ENCODE measurements at places on chromosomes 7 and 10.

DNA sequence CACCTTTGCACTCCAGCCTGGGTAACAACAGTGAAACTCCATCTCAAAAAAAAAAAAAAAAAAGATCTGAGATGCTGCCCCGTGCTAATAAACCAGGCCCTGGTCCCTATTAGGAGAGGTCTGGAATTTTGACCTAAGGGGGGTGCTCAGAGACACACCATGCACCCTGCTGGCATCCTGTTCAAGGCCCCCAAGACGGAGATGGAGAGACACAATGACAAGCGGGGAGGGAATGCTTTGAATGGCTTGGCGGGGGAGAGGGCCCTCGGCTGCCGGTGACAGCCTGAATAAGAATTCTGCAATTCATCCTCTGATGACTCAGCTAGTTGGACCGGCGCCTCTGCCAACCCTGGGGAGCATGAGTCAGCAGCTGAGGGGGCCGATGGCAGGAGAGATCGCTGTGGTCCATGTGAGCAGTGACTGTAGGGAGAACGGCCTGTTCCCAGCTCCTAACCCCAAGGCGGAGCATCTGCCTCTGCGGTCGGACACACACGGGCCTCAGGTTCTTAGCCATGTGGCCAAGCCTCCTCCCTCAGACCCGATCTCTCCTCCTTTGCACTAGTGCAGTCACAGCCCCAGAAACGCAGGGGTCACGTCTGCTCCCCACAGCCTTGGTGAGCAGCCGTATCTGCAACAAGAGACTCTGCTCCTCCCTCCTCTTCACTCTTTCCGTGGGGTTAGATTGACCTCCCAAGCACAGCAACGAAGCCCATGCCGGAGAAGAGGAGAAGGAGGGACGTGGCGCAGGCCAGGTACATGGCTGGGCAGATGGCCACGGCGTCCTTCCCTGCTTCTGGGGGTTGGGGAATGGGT lies 14.9 kb downstream of the TRIM56 start:
- DNase-seq: peak; percentile 95

DNA sequence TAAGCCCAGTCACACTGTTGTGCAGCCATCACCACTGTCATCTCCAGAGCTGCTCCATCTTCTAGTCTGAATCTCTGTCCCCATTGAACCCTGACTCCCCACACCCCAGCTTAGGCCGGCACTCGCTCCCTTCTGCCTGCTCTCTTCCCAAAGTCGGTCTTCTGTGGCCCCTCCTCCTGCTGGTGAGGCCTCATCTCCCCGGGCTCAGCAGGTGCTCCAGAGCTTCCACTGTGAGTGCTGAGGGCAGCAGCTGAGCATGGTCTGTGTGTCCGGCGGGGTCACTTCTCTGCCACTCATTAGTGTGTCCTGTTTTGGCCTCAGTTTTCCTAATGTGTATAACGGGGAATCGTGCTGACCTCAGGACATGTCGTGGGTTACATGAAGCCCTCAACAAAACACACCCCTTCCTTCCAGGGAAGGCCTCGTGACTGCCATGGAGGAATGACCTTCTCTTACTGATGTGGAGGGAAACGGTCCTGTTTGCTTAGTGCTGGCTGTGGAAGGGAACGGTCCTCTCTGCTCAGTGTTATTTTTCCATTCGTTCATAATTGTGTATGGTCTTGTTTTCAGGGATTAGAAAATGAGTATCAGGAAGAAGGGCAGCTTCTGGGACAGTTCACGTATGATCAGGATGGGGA lies 4.3 kb upstream of the GET4 start:
- DNase-seq: no peak

DNA sequence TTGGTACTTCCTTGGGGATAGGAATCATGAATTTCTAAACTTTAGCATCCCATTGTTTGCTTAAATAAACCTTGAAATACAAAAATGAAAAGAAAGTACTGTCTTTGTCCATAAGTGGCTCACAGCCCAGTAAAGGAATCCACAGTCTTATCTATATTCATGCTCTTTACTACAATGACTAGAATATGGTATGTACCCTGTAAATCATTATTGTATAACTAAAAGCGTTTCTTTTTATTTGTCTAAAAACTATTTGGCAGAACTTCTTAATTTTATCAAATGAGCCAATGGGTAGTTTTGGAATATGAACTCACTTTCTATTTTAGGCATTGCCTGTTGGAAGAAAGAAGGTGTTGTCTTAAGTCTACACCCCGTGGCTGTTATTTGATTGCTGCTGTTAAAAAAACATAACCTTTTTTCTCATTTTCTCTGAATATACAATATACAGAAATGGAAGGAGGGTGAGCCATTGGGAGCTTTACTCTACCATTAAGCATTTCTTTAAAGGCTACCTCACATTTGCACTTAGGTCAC lies 12.4 kb upstream of the STRIP2 start:
- no peak for DNase-seq

GRCh38 chr10:108358912-108359311 lies 1194.4 kb upstream of the SORCS1 start:
- peak; percentile 66 for DNase-seq

DNA sequence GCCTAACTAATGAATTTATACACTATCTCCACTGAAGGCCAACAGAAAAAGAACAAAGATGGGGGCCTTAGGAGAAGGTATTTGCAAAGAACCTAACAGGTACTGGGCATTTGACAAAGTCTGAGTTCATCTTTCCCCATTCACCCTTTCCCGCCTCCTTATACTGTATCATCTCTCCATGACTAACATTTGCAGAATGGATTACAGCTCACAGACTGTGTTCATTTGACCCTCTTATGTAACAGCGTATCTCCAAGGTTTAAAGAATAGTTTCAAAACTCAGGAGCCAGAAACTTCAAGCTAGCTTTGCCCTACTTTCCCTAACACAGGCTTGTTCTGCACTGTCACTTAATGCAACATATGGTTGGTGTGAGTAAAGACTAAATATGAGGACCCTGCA lies 238.7 kb upstream of the CELF2 start:
- no peak for DNase-seq

DNA sequence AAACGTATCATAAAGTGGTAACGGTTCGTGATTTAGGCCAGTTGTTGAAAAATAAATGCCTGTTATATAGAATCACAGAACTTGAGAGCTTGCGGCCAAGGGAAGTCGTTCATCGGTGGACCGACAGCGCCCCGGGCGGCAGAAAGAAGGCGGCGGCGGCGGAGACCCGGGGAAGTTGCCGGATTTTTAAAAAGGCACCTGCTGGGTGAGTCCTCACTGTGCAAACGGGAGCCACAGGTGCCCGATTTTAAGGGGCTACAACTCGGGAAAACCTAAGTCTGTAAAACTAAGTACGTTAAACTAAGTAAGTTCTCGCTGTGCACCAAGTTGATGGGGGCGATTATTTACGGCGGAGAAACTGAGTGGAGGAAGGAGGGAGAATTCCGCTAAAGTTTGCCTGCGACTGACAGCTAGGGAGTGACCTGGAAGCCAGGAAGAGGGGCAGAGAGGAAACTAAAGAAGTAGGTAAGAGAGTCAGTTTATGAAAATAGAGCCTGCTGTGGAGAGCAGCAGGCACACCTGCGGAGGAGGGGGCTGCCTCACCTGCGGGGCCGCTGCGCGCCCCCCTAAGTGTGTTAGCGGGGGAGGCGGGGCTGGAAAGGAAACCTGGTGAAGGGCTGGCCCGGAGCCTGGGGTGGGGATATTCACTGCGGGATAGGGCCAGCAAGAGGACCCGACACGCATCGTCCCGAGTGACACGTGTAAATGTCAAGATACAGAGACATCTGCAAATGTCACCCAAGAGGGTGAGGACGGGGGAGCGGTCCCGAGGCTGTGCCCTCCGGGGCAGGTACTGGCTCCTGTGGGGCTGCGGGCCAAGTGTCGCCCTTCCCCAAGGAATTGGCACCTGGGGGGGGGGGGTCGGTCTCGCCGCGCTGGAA lies 996 bp downstream of the ADAM12 start:
- no peak for DNase-seq

DNA sequence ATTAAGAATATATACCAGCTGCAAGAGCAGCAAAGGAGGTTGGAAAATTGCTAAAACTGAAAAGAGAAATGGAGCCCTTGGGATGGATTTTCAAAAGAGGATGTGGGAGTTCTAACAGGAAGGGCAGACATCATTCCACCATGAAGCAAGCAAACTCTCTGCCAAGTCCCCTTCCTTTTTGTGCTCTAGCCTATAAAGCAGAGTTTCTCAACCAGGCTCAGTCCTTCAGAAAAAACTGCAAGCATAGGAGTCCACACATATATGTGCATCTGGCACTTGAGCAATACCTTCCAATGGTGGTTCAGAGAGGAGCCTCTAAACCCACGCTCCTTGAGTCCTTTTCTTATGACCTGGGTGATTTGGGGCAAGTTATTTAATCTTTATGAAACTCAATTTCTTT lies 98.6 kb upstream of the MKX start:
- no peak for DNase-seq

DNA sequence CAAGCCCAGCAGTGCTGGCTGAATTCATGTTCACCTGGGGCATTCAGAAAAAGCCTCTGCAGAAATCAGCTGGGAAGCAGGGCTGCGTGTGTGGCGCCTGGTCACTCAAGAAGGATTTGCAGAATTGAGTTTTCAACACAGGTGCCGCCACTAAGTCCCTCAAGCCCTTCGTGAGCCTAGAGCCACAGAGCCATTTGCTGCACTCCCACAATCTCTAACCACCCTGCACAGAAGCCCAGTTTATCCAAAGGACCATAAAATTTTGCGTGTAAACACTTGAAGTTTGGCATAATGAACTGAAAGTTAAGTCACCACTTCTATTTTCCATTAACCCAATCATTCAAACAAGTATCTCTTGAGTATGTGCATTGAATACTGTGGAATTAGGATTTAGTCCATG lies 136.2 kb downstream of the DIP2C start:
- DNase-seq: no peak

- DNase-seq: no peak
These were observed 181.9 kb upstream of the PRSS58 start for GRCh38 chr7:142439739-142440138.

GRCh38 chr10:78150756-78151155 lies 117.1 kb downstream of the RPS24 start:
- no peak for DNase-seq

DNA sequence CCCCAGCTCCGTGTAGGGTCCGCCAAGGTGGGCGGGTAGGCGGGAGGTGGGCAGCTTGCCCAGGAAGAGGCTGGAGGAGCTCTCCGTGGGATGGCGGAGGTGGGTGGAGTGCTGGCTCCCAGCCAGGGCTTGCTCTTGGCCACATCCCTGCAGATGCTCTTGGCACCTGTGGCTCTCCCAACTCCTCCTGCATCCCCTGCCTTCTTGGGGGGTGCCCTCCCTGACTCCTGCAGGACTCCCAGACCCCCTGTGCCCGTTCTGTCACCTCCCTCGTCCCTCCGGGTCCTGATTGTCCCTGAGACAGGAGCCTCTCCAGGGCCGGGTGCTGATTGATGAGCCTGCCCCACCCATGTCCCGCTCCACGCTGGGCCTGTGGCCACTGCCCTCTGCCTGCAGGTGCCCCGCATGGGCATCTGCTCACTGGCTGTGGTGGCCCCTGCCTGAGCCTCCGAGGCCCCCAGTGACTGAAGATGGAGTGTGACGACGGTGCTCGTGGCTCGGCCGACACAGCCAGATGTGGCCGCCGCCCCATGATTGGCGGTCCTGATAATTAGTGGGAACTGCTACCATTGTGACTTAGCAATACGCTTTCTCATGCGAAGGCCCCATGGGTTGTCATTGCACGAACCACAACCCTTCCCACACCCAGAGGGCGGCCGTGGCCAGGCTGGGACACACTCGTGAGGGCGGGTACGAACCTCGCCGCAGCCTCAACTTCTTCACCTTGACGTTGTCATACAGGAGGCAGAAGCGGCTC lies 23.6 kb downstream of the CFAP46 start:
- peak; percentile 58 for DNase-seq

DNA sequence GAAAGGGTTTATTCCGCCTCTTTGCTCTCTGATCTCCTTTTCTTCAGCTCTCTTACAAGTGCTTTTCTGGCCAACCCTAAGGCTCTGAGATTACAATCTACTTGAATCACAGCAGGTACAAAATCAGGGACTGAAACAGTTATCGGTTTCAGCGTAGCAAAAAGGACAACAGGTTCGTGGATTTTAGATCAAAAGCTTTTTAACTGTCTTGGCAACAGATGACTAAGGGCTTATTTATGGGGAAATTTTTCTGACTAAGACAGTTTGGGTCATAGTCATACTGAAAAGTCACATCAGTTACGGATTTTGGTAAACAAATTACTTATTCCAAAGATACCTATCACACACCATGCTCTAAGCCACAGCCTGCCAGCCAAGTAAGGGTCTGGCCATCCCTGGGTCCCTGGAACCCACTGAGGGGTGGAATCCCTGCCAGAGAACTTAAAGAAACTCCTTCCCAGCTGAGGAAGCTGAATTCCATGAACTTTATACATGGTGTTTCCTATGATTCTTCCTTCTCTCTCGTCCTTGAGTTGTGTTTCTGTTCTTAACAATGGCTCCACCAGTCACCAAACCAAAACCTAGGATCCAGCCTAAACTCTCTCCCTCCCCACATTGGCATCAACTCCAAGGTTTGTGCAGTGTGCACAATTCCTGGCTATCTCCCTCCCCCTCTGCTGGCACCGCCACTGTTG lies 169.3 kb downstream of the FAM107B start:
- DNase-seq: no peak

GRCh38 chr10:8919280-8919679 lies 864.8 kb downstream of the GATA3 start:
- no peak for DNase-seq

DNA sequence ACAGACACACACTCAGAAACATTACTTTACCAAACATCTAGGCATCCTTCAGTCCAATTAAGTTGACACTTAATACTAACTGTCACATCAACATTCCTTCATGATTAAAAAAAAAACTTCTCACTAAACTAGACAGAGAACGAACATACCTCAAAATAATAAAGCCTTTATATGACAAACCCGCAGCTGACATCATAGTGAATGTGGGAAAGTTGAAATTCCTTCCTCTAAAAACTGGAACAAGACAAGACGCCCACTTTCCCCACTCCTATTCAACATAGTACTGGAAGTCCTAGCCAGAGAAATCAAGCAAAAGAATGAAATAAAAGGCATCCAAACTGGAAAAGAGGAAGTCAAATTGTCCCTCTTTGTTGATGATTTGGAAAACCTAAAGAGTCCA lies 96.9 kb upstream of the PPP1R9A start:
- DNase-seq: no peak

All from RWPE2 (cell line).